KBM-7 (cell line): ENCODE measurements at places on chromosomes 16 and 17.

DNA sequence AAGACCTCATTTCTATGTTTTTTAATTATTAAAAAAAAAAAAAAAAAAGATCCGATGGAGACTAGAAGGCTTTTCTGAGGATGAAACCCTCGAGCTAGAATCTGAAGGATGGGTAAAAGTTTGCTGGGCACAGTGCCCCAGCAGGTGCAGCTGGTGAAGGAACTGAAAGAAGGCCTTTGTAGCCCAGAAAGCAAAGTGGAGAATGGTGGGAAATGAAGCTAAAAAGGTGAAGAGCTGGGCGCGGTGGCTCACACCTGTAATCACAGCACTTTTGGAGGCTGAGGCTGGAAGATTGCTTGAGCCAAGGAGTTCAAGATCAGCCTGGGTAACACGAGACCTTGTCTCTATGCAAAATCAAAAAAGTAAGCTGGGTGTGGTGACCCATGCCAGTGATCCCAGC is 50.3 kb upstream of the SEC14L1 start:
- DNase-seq = no peak

GRCh38 chr17:9880582-9880999 is 24.5 kb downstream of the RCVRN start:
- DNase-seq = no peak

GRCh38 chr17:49195751-49196150 is 14.6 kb downstream of the GNGT2 start:
- no peak for DNase-seq

- no peak for DNase-seq
Measured at GRCh38 chr16:54055191-54055590, 231.4 kb downstream of the IRX3 start.

DNA sequence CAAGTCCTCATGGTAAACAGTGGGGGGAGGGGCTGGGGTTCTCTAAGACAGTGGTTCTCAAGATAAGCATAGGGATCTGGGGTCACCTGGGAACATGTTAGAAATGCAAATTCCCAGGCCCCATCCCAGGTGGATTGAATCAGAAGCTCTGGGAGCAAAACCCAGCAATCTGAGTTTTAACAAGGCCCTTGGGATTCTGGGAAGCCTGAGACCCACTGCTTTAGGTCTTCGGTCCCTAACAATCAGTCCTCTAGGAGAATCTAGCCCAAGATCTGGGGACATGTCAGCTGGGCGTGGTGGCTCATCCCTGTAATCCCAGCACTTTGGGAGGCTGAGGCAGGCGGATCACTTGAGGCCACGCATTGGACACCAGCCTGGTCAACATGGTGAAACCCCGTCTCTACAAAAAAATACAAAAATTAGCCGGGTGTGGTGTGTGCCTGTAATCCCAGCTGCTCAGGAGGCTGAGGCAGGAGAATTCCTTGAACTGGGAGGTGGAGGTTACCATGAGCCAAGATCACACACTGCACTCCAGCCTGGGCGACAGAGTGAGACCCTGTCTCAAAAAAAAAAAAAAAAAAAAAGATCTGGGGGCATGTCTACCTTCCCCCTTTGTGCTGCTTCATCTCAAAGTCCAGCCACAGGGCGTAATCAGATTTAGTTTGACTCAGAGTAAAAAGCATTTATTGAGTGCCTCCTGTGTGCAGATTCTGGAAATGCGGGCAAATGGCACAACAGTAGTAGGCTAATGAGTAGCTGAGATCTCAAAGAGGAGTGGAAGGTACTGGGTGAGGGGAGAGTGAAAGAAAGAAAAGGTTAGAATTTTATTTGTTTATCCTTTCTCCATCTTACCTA is 8.8 kb upstream of the NR1D1 start:
- DNase-seq = peak; percentile 38

GRCh38 chr17:4444782-4445473 is 11.2 kb downstream of the SPNS3 start:
- DNase-seq = no peak

DNA sequence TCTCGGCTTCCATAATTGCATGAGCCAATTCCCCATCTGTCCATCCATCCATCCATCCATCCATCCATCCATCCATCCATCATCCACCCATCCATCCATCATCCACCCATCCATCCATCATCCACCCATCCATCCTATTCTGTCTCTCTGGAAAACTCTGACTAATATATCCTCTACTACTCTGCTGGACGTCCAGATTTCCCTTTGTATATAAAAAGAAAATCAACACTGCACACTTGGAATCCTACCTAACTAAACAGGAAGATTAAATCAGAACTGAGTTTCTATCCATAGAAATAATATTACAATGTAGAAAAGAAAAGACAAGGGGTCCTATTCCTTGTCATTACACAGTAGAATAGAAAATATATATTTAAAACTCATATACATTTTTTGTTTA is 150.3 kb upstream of the CORO6 start:
- no peak for DNase-seq

- DNase-seq = no peak
Measured at GRCh38 chr16:29852654-29853053, 10.4 kb downstream of the CDIPT start.

DNA sequence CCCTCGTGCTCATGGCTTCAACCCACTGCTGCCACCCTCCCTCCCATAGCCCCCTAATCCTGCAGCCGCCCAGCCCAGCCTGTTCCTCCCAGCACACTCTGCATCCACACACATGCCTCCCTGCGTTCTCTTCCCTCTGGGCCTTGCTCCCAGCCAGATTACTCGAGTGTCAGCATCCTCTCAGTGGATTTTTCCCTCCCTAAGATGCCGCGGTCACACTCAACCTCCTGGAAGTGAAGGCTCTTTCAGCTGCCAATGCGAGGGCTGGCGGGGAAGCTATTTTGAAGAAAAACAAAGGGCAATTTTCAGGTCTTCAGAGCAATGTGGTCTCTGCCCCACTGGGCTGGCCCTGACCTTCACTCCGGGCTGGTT is 23.2 kb upstream of the CACNG5 start:
- no peak for DNase-seq

GRCh38 chr16:75065149-75065505 is 51.5 kb downstream of the LDHD start:
- DNase-seq = peak; percentile 52

DNA sequence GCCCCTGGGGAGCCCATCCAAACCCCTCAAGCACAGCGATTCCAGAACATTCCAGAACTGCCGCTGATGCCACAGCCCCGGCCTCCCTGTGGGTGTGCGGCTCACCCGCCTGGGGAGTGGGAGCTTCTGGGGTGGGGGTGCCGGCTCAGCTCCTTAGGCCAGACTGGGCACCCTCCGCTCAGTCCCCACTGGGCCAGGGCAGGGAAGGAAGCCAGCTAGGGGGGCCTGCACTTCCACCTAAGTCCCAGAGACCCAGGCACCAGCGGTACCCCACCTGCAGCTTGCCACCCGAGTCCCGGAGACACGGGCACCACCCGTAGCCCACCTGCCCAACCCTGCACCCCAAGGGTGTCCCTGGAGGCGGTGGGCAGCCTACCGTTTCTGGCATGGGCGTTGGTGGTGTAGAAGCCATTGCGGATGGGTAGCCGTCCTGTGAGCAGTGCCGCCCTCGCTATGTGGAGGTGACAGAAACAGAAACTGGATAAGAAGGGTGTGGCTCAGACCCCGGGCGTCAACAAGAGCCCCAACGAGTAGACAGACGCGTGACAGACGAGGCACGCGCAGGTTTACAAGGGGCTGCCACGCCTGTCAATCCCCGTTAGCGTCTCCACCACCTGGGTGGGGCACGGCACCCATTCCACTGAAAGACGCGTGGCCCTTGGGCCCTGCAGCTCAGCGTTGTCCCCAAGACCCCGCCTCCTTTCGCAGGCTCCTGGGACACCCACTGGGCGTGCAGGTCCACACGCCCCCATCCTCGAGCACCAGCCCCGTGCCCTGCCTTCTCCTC is 15.0 kb downstream of the GALNS start:
- no peak for DNase-seq

- no peak for DNase-seq
Measured at GRCh38 chr16:28878083-28878926, at the start of gene ATP2A1. Gene ATP2A1 (plus strand): TSS chr16:28878488. CDS start chr16:28878672, 184 bp downstream.
